ENCODE measurements at places on chromosomes 16 and 17.
A peak's percentile ranks its signal among the peaks of the same experiment; 100 is the strongest.

GRCh38 chr16:59067205-59067604 is 333.1 kb upstream of the GOT2 start:
- no peak for DNase-seq

GRCh38 chr16:63922560-63922959 is 1199.3 kb downstream of the CDH11 start:
- DNase-seq = no peak

- no peak for DNase-seq
Measured at GRCh38 chr16:11913425-11914079, 2.2 kb downstream of the GSPT1 start.

GRCh38 chr16:78562111-78562510 is 462.7 kb downstream of the WWOX start:
- no peak for DNase-seq

- DNase-seq = no peak
Measured at GRCh38 chr16:3170440-3171180, 17.4 kb upstream of the OR1F1 start.

DNA sequence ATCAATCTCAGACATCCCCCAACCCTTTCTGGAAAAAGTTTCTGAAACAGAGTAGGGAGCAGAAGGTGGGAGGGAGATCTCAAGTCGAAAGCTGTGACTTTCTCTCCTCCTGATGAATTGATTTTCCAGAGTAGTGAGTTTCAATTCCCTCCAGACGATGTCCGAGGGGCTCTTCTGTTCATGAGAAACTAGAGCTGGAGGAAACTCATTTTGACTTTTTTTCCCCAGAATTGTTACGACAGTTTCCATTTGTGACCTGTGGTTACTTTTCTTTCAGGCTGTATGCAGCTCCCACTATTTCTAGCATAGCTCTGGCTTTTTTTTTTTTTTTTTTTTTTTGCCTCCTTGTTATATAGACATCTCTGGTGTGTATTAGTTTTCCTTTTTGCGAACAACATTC is 422.1 kb upstream of the SALL1 start:
- DNase-seq = no peak

DNA sequence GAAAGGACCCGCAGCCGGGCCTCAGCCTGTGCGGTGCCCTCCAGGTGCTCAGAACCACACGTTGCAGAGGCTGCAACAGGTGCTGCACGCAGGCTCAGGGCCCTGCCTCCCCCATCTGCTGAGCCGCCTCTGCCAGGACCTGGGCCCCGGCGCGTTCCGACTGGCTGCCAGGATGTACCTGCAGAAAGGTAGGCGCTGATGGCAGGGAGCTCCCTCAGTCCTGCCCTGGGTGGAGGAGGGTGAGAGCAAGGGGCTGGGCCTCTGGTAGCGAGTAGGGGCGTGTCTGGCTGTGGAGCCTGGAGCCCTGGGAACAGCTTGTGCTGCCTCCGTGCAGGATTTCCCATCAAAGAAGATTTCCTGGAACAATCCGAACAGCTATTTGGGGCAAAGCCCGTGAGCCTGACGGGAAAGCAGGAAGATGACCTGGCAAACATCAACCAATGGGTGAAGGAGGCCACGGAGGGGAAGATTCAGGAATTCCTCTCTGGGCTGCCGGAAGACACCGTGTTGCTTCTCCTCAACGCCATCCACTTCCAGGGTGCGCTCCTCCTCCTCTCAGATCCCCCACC is 4.4 kb downstream of the SERPINF2 start:
- DNase-seq = no peak

DNA sequence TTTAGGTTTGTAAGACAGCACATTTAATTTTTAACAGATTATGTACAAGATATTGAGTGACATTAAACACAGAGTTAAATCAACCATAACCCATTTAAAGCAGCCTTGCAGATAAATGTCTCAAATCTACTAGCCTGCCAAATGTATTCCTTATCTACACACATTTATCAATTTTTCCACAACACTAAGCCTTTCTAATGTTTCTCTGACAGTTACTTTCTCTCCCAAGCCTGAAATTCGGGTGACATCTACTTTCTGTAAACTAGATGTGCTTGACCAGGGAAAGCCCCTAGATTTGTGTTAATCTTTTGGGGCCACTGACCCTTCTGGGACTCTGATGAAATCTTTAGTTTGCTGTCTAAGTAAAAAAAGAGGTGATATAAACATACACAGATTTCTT is 69.0 kb downstream of the CDH13 start:
- no peak for DNase-seq

DNA sequence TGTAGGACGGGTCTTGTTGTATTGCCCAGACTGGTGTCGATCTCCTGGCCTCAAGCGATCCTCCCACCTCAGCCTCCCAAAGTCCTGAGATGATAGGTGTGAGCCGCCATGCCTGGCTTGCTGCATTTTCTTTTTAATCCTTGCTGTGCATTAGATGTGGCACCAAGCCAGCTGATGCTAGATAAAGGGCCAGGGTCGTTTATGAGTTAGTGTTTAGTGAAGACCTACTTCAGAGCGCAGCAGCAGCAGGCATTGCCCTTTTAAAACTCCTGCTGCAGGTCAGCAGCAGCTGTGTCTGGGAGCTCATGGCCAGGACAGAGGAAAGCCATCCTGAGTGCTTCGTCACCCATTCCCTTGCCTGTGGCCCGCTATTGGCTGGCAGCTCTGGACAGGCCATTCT is 237.3 kb downstream of the CCDC182 start:
- no peak for DNase-seq

GRCh38 chr17:62572888-62573401 is 54.5 kb upstream of the MRC2 start:
- DNase-seq = no peak

DNA sequence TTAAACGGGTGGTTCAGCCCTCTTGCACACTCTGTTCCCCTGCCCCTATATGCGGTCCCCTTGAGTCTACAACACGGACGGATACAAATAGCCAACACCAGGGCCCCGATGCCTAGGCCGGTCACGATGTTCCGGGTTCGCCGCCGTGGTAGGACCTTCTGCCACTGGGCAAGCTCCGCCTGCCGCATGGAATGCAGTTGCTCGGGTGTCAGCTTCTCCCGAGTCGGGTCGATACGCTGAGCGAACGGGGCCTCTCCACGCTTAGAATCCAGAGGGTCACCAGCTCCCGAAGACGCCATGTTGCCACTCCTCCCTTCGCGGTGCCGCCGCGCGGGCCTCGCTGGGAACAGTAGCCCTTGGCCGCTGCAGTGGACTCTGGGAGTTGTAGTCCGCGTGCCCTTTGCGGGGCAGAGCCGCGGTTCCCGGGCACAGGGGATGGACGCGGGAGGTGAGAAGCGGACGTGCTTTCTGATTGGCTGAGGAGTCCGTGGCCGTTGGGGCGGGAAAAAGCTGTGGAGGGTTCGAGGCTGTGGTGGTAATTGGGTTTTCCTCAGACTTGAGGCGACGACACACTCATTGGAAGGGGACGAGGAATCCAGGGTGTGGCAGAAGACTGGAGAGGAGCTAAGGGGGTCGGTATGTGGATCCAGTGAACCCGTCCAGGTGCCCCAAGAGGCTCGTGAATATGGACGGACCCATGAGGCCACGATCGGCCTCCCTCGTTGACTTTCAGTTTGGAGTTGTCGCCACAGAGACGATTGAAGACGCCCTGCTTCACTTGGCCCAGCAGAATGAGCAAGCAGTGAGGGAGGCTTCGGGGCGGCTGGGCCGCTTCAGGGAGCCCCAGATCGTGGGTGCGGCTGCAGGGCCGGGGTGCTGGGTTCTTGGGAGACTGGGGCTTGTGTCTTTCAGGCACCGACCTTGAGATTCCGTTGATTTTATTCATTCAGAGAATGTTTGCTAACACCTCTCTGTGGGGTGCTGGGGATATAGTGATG is at the start of the genes CNTD1 and COA3:
CNTD1 (plus strand) TSS at position 479 of the 998 bp plus-strand sequence; CDS start at position 686, 207 bp downstream.
COA3 (minus strand) TSS at position 322 of the 998 bp plus-strand sequence; CDS start at position 299, 23 bp downstream.
- DNase-seq = peak; percentile 78

GRCh38 chr17:70366386-70366785 is 197.1 kb downstream of the KCNJ2 start:
- DNase-seq = no peak

DNA sequence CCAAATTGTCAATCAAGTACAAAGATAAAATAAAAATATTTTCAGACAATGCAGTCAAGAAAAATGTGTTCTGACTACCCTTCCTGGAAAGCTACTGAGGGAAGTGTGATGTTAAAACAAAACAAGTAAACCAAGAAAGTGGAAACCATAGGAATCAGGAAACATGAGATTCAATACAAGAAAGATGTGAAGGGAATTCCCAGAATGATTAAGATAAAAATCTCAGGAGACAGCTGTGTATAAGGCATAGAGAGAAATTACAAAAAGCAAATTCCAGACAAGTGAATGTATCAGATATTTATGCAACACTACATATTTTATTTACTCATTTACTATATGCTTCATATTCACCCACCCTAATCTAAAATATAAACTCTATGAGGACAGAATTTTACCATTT is 32.2 kb downstream of the TRIM37 start:
- no peak for DNase-seq

- DNase-seq = no peak
Measured at GRCh38 chr16:797120-797420, 3.5 kb downstream of the GNG13 start.

GRCh38 chr17:14748036-14748710 is 447.3 kb downstream of the HS3ST3B1 start:
- DNase-seq = no peak

- DNase-seq = no peak
Measured at GRCh38 chr17:45391918-45392317, 40.8 kb downstream of the ARHGAP27 start.

- no peak for DNase-seq
Measured at GRCh38 chr16:27867122-27868110, 196.1 kb downstream of the GSG1L start.

DNA sequence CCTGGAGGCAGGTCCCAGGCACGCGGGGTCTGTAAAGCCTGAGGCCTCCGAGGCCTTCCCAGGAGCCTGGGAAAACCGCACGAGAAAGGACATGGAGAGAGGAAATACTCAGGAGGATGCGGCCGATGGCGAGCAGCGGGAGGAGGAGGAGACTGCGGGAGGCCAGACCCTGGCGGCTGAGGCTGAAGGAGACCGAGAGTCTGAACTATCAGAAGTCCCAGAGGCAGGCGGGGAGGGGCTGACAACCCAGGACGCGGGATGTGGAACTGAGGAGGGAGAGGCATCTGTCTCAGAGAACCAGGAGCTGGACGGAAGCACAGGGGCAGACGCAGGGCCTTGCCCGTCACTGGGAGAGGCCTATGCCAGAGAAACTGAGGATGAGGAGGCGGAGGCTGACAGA is 2.4 kb downstream of the APOBR start:
- DNase-seq = no peak

- DNase-seq = no peak
Measured at GRCh38 chr16:19888834-19889233, 4.2 kb upstream of the GPRC5B start.

DNA sequence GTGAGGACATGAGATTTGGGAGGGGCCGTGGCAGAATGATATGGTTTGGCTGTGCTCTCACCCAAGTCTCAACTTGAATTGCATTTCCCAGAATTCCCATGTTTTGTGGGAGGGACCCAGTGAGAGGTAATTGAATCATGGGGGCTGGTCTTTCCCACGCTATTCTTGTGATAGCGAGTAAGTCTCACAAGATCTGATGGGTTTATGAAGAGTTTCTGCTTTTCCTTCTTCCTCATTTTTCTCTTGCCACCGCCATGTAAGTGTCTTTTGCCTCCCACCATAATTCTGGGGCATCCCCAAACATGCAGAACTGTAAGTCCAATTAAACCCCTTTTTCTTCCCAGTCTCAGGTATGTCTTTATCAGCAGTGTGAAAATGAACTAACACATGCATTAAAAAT is 40.6 kb downstream of the CCT6B start:
- no peak for DNase-seq

DNA sequence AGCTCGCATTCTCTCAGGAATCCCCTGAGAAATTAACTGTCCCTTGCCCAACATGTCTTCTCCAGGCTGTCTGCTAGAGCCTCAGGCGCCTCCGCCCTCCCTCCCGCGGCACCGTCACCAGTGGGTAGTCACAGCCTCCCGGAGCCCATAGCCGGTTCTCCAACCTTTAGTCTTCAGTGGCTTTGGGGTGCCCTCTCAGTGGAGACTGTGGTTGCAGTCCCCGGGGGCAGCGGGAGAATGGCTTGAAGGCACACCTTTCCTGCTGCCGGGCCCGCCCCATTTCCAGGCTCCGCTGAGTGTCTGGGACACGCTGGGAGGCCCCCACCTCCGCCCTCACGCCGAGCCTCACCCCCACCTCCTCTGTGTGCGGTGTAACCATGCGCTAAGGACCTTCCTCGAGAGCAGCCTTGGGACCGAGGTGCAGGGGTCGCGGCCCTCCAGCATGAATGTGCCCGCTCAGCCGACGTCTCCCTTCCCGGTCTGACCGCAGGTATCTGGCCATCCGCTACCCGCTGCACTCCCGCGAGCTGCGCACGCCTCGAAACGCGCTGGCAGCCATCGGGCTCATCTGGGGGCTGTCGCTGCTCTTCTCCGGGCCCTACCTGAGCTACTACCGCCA is 1.7 kb downstream of the GALR2 start:
- DNase-seq = no peak

DNA sequence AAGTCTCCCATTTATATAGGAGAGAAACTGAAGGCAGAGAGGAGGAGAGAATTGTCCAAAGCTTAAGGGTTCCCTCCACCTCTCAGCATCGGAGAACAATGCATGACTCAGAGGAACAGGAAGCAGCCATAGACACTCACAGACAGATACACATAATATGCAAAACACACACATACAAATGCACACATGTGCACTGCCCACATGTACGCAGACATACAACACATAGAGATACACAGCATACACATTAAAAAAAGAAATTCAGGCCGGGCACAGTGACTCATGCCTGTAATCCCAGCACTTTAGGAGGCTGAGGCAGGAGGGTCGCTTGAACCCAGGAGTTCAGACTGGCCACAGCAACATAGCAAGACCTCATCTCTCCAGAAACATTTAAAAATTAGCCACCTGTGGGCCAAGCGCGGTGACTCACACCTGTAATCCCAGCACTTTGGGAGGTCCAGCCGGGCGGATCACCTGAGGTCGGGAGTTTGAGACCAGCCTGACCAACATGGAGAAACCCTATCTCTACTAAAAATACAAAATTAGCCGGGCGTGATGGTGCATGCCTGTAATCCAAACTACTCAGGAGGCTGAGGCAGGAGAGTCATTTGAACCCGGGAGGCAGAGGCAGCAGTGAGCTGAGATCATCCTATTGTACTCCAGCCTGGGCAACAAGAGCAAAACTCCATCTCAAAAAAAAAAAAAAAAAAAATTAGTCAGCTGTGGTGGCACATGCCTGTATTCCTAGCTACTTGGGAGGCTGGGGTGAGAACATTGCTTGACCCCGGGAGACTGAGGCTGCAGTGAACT is 11.3 kb downstream of the ERAL1 start:
- no peak for DNase-seq

DNA sequence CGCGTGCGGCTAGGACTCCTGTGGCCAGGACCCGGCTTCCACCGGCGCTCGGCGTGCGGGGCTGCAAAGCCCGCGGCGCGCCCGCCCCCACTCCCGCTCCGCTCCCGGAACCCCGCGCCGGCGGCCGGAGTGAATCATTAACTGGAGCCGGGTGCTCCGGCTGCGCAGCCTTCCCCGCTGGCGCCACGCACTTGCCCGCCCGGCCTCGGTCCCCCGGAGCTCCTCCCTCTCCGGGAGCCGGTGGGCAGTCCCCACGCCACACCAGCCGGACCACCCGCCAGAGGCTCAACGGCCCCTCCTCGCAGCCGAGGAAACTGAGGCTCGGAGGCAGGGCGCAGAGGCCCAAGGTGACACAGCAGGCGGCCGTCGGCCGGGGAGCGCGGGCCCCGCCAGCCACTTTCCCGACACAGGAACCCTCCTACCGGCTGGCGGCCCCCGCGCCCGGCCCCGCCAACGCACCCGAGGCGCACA is 580 bp downstream of the BCAR1 start:
- DNase-seq = no peak

Measured in NCI-H2081 (cell line).